ENCODE measurements at places on chromosomes 11 and 22.

GRCh38 chr11:131033151-131033651 lies 116.9 kb upstream of the SNX19 start:
- no peak for DNase-seq

DNA sequence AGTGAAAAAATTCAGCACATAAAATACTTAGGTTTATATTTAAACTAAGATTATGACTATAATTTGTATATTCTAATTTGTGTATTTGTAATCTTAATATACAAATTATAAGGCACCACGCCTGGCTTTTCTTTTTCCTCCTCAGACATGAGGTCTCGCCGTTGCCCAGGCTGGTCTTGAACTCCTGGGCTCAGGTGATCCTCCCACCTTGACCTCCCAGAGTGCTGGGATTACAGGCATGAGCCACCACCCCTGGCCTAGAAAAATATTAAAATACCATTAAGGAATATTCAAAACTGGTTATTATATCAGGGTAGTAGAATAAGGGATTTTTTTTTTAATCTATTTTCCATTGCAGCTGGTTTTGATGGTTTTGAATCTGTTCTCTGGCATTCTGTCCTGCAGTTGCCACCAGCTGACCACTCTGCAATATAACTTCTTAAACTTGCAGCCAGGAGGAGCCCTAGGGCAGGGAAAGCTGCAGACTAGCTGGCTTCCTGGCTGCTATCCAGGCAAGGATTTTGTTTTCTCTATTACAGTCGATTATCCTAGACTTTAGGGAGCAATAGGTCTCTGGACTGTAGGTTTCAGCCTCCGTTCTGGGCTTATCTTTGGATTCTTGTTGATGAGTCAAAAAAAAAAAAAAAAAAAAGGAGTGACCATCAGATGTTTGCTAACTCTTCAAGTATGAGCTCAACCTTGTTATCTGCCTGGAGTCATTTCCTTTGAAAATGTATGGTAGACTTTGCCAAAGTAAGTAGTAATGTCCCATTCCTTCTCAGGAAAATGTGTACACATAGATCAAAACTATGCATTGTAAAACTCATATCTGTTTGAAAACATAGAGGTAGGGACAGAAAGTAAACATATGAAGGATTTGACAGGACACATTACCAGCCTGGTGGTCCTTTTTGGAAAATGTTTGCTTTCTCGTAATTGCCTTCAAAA lies 13.2 kb downstream of the POLA2 start:
- peak; percentile 44 for DNase-seq

- no peak for DNase-seq
Observed at GRCh38 chr11:101482556-101483124, 101.2 kb downstream of the TRPC6 start.

DNA sequence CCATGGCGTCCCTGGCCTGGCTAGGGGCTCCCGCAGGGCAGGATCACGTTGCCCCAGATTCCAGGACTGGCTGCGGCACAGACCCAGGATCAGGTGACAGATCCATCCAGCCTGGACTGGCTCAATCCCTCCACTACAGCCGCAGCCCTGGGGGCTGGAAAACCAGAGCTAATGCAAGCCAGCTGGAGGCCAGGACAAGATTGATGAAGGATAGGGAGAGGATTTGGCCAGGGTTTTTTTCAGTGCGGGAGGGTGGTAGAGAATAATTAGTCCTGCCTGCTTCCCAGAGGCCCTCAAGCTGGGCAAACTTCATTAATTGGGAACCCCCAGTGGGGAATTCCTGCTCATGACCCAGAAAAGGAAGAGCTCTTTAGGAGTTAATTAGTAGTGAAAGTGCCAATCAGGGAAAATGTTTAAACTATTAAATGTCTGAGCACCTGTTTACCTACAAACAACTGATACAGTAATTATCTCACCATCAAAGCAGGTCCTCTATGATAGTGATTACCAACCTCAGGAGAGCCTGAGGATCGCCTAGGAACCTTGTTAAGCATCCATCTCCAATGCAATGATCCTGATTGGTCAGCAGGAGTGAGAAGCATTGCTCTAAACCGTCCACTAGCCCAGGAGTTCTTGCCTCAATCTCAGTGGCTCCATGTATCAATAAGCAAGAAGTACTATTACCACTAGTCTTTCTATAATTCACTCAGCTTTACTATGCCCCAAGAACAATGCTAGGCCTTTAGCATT lies 33.0 kb upstream of the MYOD1 start:
- no peak for DNase-seq

DNA sequence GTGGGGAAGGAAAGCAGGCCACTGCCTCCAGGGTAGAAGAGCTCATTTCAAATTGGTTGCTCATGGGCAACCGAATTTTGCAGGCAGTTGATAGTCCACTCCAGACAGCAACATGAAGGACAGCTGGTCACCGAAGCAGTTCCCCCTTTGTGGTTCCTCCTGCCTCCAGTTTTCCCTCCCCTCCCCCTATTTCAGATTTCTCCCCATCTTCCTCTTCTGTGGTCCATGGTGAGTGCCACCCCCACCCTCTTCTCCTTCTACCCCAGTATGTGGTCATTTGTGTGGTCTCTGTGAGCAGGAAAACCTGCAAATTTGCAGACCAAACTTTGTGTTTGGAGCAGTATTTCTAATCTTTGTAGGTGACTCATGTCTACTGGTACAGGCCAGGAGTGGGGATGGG lies 38.2 kb upstream of the PAK1 start:
- DNase-seq, result no peak

Measured in NCI-H2029 treated with DMSO at 0.1 percent for 48 hours (cell line).